ENCODE measurements at places on chromosomes 6 and 20.

GRCh38 chr6:34451192-34451591 is 14.7 kb upstream of the PACSIN1 start:
- no peak for DNase-seq

- no peak for DNase-seq
Observed at GRCh38 chr6:128240024-128240428, 280.4 kb downstream of the PTPRK start.

DNA sequence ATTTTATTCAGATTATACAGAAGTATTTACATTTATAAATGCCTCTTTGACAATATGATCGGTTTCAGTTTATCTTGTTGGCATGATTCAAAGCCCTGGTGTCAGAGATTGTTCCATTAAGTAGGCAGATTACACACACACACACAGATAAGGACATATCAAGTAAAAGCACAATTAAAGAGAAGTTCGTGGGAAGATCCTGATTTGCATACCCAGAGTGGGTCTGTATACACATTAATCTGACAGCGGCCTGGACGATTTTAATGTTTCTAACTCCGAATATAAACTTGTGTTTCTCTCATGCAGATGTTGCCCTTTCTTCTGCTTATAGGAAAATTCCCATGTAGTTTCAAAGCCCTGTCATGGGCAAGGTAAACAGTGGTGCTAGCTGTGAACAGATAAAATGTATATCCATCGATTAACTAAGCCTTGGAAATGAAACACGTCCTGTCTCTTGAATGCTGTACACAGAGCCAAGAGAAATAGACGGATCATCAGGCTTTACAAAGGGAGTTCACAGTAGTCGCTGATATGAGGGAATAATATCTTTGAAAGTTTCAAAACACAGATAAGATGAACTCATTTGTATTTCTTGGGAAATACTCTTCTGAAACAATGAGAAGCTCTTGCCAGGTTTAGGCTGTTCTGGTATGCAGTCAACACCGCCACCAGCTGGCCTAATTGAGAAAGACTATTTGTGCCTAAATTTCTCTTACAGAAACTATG is 108.2 kb upstream of the GMDS start:
- DNase-seq = peak; percentile 50

DNA sequence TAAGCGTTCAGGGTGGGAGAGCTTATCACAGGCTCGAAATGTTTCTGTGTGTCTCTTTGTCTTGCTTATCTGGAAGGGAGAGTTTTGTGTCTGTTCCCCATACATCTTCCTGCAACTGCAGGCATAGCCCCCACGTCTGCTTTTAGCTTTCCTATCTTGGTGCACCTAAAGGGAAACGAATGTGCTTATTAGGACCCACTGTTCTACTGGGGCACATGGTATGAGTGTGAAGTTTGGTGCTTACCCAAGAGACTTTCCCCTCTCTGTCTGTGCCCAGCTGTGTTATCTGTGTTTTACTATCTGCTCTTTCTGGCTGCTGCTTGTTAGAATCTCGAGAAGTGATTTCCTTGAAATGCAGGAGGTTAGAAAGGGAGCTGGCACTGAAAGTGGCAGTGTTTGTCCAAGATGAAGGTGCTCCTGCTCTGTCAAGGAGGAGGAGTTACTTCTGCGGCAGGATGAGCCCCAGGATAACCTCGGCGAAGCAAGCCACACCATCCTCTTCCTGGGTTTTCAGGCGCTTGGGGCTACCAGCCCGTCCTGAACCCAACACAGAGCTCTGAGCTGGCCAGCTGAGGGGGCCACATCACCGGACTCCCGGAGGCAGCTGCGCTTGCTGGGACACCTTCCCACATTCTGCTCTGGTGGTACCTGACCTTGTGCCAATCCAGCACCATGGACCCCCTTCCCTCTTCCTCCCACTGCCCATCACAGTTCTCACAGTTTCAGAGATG is 23.4 kb downstream of the DYNLT1 start:
- DNase-seq = no peak

DNA sequence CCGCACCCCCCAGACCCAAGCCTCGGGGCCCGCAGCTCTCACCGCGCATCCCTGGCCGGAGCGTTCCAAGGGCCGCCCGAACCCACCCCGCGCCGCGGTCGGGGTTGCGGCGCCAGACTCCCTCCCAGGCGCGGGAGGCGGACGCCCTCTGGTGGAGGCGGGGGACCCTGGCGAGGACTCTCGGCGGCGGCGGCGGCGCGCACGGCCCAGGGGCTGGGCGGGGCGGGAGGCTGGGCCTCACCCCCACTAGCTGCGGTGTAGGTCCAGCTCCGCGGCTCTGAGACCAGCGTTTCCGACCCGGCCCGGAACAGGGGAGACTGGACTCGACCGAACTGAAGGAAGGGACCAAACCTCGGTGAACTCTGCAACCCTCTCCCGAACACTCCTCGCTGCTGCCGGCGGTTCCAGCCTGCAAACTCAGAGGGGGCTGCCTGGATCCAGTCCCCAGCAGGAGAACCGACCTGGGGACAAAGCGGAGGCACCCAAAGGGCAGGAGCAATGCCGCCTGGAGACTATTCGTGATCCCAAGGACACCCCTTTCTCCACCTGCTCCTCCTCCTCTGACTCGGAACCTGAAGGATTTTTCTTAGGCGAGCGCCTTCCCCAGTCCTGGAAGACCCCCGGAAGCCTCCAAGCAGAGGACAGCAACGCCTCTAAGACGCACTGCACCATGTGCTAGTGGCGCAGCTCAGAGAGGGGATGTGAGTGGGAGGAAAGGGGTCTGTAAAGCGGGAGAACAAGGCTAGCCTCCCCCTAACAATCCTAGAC is 859 bp upstream of the TOMM6 start:
- DNase-seq = peak; percentile 88

DNA sequence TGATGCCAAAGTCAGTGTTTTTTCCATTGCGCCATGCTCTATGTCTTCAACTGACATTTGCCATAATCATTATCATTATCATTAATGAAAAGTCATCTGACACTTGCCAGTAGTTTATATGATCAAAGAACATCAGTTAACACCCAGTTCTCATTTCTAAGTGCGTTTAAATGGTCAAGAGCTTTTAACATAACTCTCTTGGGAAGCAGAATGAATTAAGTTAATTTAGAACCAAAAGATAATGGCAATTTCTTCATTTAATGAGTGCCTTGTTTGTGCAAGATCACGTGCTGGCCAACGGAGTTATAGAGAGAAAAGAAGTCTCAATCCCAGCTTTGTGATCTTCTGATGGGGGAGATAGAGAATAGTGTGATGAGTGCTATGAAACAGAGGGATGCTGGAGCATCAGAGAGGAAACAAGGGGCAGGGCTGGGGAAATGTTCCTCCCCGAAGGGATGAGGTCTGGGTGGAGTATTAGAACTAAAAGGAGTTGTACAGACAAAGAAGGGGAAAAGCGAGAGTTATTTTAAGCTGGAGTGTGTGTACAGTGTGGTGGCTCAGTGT is 20.3 kb downstream of the ANKS1A start:
- DNase-seq = no peak

DNA sequence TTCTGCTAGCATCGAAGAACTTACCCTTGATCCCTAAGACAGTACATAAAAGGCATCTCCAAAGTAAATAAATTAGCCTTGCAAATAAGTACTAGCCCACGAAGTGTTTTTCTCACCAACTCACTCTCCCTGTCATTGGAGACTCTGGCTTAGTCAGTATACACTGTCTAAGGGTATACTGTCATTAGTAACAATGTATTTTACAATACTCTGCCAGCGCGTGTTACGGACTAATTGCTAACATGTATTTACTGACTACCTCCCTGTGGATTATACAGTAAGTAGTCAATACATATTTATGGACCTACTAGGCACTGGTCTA is 72.1 kb downstream of the NFATC2 start:
- no peak for DNase-seq

DNA sequence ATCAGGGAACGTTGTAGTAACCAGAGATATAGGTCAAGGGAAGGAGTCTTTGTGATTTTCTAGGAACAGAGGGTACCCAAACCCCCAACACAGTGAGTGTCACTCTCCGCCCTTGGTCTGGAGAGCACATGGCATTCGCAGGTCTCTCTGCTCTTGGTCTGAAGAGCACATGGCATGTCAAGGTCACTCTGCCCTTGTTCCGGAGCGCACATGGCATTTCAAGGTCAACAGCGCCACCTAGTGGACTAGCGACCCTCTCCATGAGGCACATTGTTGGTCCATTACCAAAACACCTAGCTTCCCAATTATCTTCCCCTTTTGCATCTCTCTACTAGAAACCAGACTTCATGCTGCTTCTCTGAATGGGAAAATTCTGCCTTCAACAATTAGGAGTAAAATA is 260.0 kb downstream of the C6orf118 start:
- no peak for DNase-seq

DNA sequence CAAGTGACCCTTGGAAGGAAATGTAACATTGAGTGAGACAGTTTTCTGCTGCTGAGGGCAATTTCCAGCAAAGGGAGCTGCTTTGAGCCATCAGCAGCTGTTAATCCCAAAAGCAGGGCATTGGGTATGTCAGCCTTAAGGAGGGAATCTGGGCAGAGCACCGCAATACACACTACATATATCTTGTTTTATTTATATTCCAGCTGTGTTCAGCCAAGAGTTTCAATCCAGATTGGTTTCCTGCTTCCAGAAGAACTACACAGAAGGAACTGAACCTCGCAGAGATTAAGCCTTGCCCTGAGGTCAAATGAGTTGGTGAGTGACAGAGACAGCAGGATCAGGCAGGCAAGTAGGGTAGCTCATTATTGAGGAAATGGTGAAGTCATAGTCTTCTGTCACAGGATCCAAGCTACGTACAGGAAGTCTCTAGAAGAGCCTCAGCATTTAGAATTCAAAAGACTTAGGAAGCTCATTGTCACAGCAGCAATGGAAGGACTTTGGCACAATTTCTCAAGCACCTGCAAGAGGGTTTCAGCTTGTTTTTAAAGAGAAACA is 109.9 kb upstream of the HEY2 start:
- DNase-seq = no peak

Measured in CD4-positive, alpha-beta T cell treated with Interleukin-21 for 1 hour (primary cell).